ENCODE measurements at places on chromosomes 3 and 15. TPM values are rescaled to one million over a fixed set of nuclear protein-coding genes. Genes with fewer than 3 reads are reported as not detected.

- no peaks in the 10 kb centered on the region for H3K27me3 ChIP-seq
- H3K36me3 ChIP-seq, result no peaks in the 10 kb centered on the region
- DNase-seq, result no peak
- no peak overlapping the region for H3K4me3 ChIP-seq
- H3K27ac ChIP-seq, result no peak overlapping the region
Measured at GRCh38 chr3:87009271-87009670, 18.3 kb upstream of the VGLL3 start.

DNA sequence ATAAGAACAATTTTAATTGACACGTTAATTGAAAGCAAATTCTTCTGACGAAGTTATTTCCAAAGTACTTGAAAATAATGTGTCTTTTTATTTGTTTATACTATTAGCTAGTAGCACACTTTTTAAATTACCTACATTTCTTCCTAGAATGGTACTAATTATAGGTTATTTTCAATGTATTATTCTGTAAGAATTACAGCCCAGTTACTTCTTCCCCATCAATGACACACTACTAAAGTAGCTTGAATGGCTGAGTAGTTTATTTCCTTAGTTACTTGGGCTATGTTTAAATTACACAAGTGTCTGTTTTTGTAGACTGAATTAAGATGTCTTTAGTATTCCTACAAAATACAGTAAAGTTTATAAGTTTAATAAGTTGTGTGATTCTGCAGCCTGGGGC is 217.6 kb upstream of the IL12A start:
- H3K36me3 ChIP-seq, result no peaks in the 10 kb centered on the region
- no peak for DNase-seq
- H3K4me3 ChIP-seq, result no peak overlapping the region
- H3K4me1 ChIP-seq, result peaks cover 10% of the 10 kb centered on the region

- no peaks in the 10 kb centered on the region for H3K27me3 ChIP-seq
- no peak for DNase-seq
- H3K27ac ChIP-seq, result no peak overlapping the region
- H3K4me1 ChIP-seq, result no peaks in the 10 kb centered on the region
Measured at GRCh38 chr15:92674347-92674746, 18.8 kb upstream of the FAM174B start.

DNA sequence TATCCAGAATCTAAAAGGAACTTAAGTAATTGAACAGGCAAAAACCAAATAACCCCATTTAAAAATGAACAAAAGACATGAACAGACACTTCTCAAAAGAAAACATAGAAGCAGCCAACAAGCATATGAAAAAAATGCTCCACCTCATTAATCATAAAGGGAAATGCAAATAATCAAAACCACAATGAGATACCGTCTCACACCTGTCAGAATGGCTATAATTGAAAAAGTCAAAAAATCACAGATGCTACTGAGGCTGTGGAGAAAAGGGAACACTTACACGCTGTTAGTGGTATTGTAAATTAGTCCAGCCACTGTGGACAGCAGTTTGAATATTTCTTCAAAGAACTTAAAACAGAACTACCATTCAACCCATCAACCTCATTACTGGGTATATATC is 220.7 kb downstream of the MEX3B start:
- no peaks in the 10 kb centered on the region for H3K4me1 ChIP-seq
- H3K4me3 ChIP-seq, result no peak overlapping the region
- no peaks in the 10 kb centered on the region for H3K36me3 ChIP-seq
- no peak overlapping the region for H3K27ac ChIP-seq
- H3K27me3 ChIP-seq, result no peaks in the 10 kb centered on the region

- H3K27ac ChIP-seq, result no peak overlapping the region
- peaks cover 21% of the 10 kb centered on the region for H3K4me1 ChIP-seq
- no peaks in the 10 kb centered on the region for H3K36me3 ChIP-seq
- no peak for DNase-seq
- no peaks in the 10 kb centered on the region for H3K27me3 ChIP-seq
- H3K4me3 ChIP-seq, result no peak overlapping the region
Measured at GRCh38 chr3:118986734-118987133, 47.9 kb downstream of the IGSF11 start.

DNA sequence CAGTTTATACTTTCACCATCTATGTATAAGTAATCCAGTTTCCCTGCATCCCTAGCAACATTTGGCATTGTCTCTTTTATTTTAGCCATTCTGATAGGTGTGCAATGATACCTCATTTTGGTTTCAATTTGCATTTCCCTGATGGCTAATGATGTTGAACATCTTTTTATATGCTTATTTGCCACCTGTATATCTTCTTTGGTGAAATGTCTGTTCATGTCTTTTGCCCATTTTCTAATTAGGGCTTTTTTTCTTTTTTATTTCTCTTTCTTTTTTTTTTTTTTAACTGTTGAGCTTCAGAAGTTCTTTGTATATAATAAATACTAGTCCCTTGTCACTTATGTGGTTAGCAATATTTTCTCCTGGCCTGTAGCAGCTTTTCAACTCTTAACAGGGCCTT is 68.9 kb downstream of the TM2D3 start:
- no peak for DNase-seq
- no peak overlapping the region for H3K4me3 ChIP-seq
- no peaks in the 10 kb centered on the region for H3K27me3 ChIP-seq

- H3K4me3 ChIP-seq, result no peak overlapping the region
- no peak for DNase-seq
- peaks cover 3% of the 10 kb centered on the region for H3K27me3 ChIP-seq
- H3K4me1 ChIP-seq, result no peaks in the 10 kb centered on the region
Measured at GRCh38 chr3:194337965-194338753, 13.0 kb downstream of the CPN2 start.

- H3K4me1 ChIP-seq, result no peaks in the 10 kb centered on the region
- no peak for DNase-seq
- no peaks in the 10 kb centered on the region for H3K27me3 ChIP-seq
- no peaks in the 10 kb centered on the region for H3K36me3 ChIP-seq
- H3K4me3 ChIP-seq, result no peak overlapping the region
Measured at GRCh38 chr3:191783024-191783423, 322.1 kb downstream of the PYDC2 start.

DNA sequence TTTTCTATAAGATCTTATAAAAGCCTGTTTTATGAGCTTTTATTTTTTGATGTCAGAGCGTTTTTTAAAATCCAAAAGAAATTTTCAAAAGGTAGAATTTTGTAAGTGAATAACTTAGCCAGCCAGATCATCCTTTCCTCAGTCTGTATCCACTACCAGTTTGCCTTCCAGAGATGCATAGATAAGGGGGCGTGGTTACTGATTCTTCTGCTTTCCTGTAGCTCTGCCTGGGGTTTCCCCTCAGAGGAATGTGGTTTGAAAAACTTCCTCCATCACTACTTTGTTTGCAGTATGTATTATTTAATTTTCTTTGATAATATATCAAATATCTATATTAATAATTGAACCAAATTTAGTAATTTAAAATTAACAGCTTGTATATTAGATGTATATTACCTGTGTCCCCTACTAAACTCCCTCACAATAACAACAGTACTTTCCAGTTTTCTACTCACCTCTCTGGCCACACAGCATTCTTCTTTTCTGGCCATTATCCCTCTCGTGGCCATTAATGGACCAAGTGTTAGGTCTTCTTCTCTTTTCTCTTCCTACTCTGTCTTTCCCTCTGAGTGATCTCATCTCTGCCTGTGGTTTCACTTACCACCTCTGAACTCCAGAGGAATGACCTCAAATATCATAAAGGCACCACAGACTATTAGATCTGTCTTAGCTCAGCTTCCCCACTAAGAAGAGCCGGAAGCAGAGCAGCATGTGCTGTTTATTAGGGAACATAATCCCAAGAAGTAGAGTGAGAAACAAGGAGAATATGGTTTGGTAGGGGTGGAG is 239.7 kb downstream of the UBE2E2 start:
- H3K4me1 ChIP-seq, result peaks cover 54% of the 10 kb centered on the region
- no peaks in the 10 kb centered on the region for H3K36me3 ChIP-seq
- no peak for DNase-seq
- no peaks in the 10 kb centered on the region for H3K27me3 ChIP-seq
- no peak overlapping the region for H3K4me3 ChIP-seq
- no peak overlapping the region for H3K27ac ChIP-seq

- no peak overlapping the region for H3K4me3 ChIP-seq
- no peaks in the 10 kb centered on the region for H3K27me3 ChIP-seq
- DNase-seq, result no peak
- no peak overlapping the region for H3K27ac ChIP-seq
Measured at GRCh38 chr3:107822308-107822707, 268.5 kb downstream of the CD47 start.

GRCh38 chr3:4494895-4495264 is 1.7 kb downstream of the ITPR1 start:
- DNase-seq, result no peak
- no peaks in the 10 kb centered on the region for H3K27me3 ChIP-seq
- no peak overlapping the region for H3K4me3 ChIP-seq
- H3K4me1 ChIP-seq, result peaks cover 25% of the 10 kb centered on the region
- no peak overlapping the region for H3K27ac ChIP-seq

DNA sequence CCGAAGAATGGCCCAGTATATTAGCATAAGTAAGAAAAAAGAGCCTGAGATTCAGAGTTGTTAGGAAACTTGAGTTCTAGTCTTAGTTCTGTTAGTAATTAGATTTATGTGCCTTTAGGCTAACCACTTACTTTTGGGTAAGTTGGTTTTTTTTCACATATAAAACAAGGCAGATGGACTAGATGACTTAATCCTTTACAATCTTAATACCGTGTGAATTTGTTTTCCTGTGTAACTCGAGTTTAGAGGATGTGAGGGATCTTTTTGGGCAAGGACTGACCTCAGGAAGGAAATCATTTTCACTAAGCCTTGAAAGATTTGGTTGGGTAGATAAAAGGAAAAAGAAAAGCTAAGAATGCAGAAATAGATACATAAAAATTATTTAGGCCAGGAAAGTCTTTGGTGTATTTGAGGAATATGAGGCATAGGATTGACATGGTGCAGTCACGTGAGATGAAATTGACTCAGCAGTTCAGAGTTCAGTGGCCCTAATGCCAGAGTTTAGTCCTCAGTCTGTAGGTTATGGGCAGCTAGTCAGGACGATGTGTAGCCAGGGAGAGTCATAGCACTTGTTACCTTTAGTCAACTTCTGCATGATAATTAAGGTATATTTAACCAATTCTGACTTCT is 34.6 kb downstream of the PAK2 start:
- peaks cover 45% of the 10 kb centered on the region for H3K4me1 ChIP-seq
- no peaks in the 10 kb centered on the region for H3K27me3 ChIP-seq
- peak; percentile 24 for DNase-seq
- H3K36me3 ChIP-seq, result no peaks in the 10 kb centered on the region
- H3K4me3 ChIP-seq, result no peak overlapping the region

GRCh38 chr3:20930034-20930433 is 744.0 kb upstream of the SGO1 start:
- H3K36me3 ChIP-seq, result no peaks in the 10 kb centered on the region
- no peak overlapping the region for H3K4me3 ChIP-seq
- H3K27ac ChIP-seq, result no peak overlapping the region
- no peaks in the 10 kb centered on the region for H3K27me3 ChIP-seq

- no peaks in the 10 kb centered on the region for H3K36me3 ChIP-seq
- DNase-seq, result no peak
Measured at GRCh38 chr15:81331600-81331999, 7.7 kb upstream of the STARD5 start.

GRCh38 chr3:137792626-137793271 is 28.6 kb downstream of the SOX14 start:
- no peaks in the 10 kb centered on the region for H3K27me3 ChIP-seq
- no peak for DNase-seq
- H3K36me3 ChIP-seq, result no peaks in the 10 kb centered on the region
- no peak overlapping the region for H3K4me3 ChIP-seq

GRCh38 chr3:157922614-157923013 is 183.6 kb downstream of the SHOX2 start:
- H3K4me3 ChIP-seq, result no peak overlapping the region
- no peak for DNase-seq
- H3K36me3 ChIP-seq, result no peaks in the 10 kb centered on the region
- H3K4me1 ChIP-seq, result no peaks in the 10 kb centered on the region

GRCh38 chr3:35936571-35936970 is 297.2 kb downstream of the ARPP21 start:
- H3K27me3 ChIP-seq, result no peaks in the 10 kb centered on the region
- no peak for DNase-seq
- H3K4me3 ChIP-seq, result no peak overlapping the region
- no peaks in the 10 kb centered on the region for H3K36me3 ChIP-seq

DNA sequence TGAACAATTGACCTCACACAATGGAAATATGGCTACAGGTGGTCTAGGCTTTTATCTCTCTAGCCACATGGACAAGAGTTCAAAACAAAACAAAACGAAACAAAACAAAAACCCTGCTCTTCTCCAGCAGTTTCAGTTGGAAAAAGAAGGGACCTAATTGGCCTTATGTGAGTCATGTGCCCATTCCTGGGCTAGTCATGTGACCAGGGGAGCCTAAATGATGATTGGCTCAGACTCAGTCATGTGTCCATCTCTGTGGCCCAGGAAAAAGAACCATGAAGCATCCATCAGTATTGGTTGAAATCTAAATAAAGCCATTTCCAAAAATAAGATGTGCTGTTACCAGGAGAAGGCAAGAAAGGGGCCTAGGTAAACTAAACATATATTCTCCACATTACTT is 96.8 kb downstream of the ANXA2 start:
- no peaks in the 10 kb centered on the region for H3K36me3 ChIP-seq
- no peak overlapping the region for H3K4me3 ChIP-seq
- no peak for DNase-seq

DNA sequence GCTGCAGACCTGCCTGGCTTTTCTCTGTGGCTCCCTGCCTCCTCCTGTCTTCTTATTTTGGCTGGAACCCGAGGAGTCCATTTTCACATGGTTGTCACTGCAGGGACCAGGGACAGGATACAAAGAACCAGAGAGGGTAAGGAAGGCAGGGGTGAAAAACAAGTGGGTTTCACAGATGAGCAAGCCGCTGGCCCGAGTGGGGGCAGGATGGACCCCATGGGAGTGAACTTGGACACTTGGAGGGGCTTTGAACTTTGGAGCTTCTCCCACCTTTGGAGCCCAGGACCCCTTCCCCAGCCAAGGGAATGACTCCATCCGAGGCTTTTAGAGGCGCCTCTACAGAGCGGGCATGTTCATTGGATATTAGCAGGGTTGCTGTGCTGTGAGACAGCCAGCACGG is 26.9 kb upstream of the ADCY5 start:
- no peak for DNase-seq
- no peaks in the 10 kb centered on the region for H3K4me1 ChIP-seq
- H3K4me3 ChIP-seq, result no peak overlapping the region
- no peaks in the 10 kb centered on the region for H3K36me3 ChIP-seq

- no peaks in the 10 kb centered on the region for H3K4me1 ChIP-seq
- no peaks in the 10 kb centered on the region for H3K36me3 ChIP-seq
- H3K27ac ChIP-seq, result no peak overlapping the region
- DNase-seq, result no peak
- no peaks in the 10 kb centered on the region for H3K27me3 ChIP-seq
Measured at GRCh38 chr3:14510838-14511622, 29.1 kb downstream of the GRIP2 start.

GRCh38 chr3:19399836-19400235 is 251.5 kb downstream of the KCNH8 start:
- H3K27me3 ChIP-seq, result no peaks in the 10 kb centered on the region
- H3K4me1 ChIP-seq, result no peaks in the 10 kb centered on the region
- H3K4me3 ChIP-seq, result no peak overlapping the region
- H3K27ac ChIP-seq, result no peak overlapping the region
- H3K36me3 ChIP-seq, result no peaks in the 10 kb centered on the region

Gene COL6A5
- total RNA-seq, result not detected

Gene HTR3E
- not detected for total RNA-seq

Gene ESYT3
- 0.95 TPM for total RNA-seq

Gene PRSS50
- not detected for total RNA-seq

Gene GCSAM
- not detected for total RNA-seq

Gene SNX1
- total RNA-seq, result 39.3 TPM

Gene TM4SF18
- 13.6 TPM for total RNA-seq

Gene CAND2
- 210 TPM for total RNA-seq

Gene RAD51
- not detected for total RNA-seq

Gene CCR9
- total RNA-seq, result not detected

Gene LMAN1L
- not detected for total RNA-seq

Gene PDE8A
- total RNA-seq, result 10.8 TPM

Gene DCUN1D1
- total RNA-seq, result 59.0 TPM

Gene PIERCE2
- 11.8 TPM for total RNA-seq

Gene ZSCAN29
- 22.0 TPM for total RNA-seq

Gene LMOD3
- total RNA-seq, result 194 TPM
